ENCODE measurements at places on chromosomes 5 and 9.

DNA sequence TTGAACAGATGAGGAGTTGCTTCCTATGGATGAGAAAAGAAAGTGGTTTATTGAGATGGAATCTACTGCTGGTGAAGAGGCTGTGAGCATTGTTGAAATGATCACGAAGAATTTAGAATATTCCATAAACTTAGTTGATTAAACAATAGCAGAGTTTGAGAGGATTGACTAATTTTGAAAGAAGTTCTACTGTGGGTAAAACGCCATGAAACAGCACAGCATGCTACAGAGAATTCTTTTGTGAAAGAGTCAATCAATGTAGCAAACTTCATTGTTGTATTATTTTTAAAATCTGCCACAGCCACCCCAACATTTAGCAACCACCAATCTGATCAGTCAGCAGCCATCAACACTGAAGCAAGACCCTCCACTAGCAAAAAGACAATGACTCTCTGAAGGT, 309.1 kb downstream of the SPOCK1 start:
- no peak for DNase-seq

- DNase-seq, result no peak
Measured at GRCh38 chr5:124289641-124290311, 456.7 kb downstream of the ZNF608 start.

DNA sequence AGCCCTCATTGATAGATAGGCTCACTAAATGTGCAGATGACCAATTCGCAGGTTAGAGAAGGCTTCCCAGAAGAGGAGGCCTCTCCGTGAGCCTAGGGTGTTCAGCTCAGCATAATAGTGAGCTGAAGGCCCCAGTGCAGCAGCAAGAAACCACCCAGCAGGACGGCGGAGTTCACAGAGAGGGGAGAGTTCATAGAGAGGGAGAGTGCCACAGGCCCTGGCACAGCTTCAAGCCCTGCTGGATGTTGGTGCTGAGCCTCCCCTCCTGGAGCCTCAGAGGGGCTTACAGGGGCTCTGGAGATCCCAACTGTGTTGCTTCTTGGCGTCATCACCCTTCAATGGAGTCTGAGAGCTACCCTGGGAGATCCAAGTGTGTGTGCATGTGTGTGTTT, 2.1 kb downstream of the SLC22A5 start:
- no peak for DNase-seq

- DNase-seq, result no peak
Measured at GRCh38 chr5:179061025-179061424, 852 bp downstream of the ZNF354C start.

GRCh38 chr5:153660919-153661318, 170.4 kb downstream of the GRIA1 start:
- no peak for DNase-seq
